ENCODE measurements at places on chromosomes 4 and X. TPM values are rescaled to one million over a fixed set of nuclear protein-coding genes. Genes with fewer than 3 reads are reported as not detected.

GPR173 gene
- polyA plus RNA-seq, result not detected

BEX3 gene
- polyA plus RNA-seq, result 1.3 TPM

TAF1 gene
- polyA plus RNA-seq, result 8.5 TPM

EGF gene
- polyA plus RNA-seq, result 0.28 TPM

TMPRSS11B gene
- not detected for polyA plus RNA-seq

EIF2S3 gene
- 85.3 TPM for polyA plus RNA-seq

CTAG1A gene
- not detected for polyA plus RNA-seq

CSAG3 gene
- not detected for polyA plus RNA-seq

PDE6B gene
- polyA plus RNA-seq, result 6.4 TPM

ZNF595 gene
- polyA plus RNA-seq, result not detected

CLCN5 gene
- 1.5 TPM for polyA plus RNA-seq

MXRA5 gene
- polyA plus RNA-seq, result 0.01 TPM

ETFDH gene
- 25.4 TPM for polyA plus RNA-seq

ENAM gene
- 0.61 TPM for polyA plus RNA-seq

LINC00632 gene
- not detected for polyA plus RNA-seq

TEX13B gene
- not detected for polyA plus RNA-seq

SHOX gene
- polyA plus RNA-seq, result not detected

HSFX2 gene
- not detected for polyA plus RNA-seq

FAM193A gene
- 4.1 TPM for polyA plus RNA-seq

SOWAHD gene
- polyA plus RNA-seq, result 2.9 TPM

HS3ST1 gene
- 0.15 TPM for polyA plus RNA-seq

PTCHD1 gene
- not detected for polyA plus RNA-seq

PRICKLE3 gene
- 8.0 TPM for polyA plus RNA-seq

TXK gene
- 0.89 TPM for polyA plus RNA-seq

NPFFR2 gene
- not detected for polyA plus RNA-seq

DMRTC1B gene
- not detected for polyA plus RNA-seq

TEX11 gene
- polyA plus RNA-seq, result not detected

ASB9 gene
- polyA plus RNA-seq, result 0.84 TPM

CT47B1 gene
- polyA plus RNA-seq, result not detected

MAGEB1 gene
- polyA plus RNA-seq, result not detected

RTL3 gene
- 0.16 TPM for polyA plus RNA-seq

MTNR1A gene
- polyA plus RNA-seq, result not detected

CCDC149 gene
- polyA plus RNA-seq, result not detected

IL9R gene
- 4.1 TPM for polyA plus RNA-seq

GAGE12H gene
- not detected for polyA plus RNA-seq

SMR3B gene
- polyA plus RNA-seq, result not detected

RRAGB gene
- polyA plus RNA-seq, result 8.8 TPM

FAM184B gene
- polyA plus RNA-seq, result not detected

KANTR gene
- 2.7 TPM for polyA plus RNA-seq

AREG gene
- 0.25 TPM for polyA plus RNA-seq

ACOX3 gene
- polyA plus RNA-seq, result 24.5 TPM

CRLF2 gene
- 3.9 TPM for polyA plus RNA-seq

USO1 gene
- 59.1 TPM for polyA plus RNA-seq

All from GM12878 (cell line).